ENCODE measurements at places on chromosomes 12 and 14.

DNA sequence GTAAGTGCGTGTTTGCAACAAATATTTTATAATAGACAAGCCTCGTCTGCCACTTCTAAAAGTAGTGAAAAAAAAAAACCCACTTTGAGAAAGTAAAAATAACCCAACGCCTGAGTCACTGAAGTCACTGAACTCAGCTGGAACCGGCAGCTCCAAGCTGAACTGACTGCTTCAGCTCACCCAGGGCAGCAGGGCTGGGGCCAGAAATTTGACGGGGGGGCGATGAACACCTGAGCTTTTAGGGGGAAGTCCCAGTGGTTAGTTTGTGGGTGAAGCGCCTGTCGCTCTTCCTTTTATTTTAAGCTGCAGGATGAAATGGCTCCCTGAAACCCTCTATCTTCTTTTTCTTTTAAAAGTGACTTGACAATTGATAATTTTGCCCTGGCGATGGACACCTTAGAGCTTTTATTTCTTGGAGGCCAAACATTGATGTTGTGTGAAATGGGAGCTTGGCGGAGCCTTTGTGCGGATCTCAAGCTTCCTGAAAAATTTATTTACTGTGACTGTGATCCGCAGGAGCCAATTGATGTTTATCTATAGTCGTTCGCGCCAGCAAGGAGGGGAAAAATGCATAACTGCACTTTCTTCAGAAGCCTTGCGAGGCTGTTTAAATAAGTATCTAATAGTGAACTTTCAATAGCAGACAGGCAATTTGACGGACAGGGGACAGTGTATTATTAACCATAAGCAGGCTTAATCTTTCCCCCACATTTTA is 173.2 kb upstream of the MYL2 start:
- peak; percentile 20 for DNase-seq

GRCh38 chr12:31386364-31386777 is 60.4 kb upstream of the SINHCAF start:
- no peak for DNase-seq

DNA sequence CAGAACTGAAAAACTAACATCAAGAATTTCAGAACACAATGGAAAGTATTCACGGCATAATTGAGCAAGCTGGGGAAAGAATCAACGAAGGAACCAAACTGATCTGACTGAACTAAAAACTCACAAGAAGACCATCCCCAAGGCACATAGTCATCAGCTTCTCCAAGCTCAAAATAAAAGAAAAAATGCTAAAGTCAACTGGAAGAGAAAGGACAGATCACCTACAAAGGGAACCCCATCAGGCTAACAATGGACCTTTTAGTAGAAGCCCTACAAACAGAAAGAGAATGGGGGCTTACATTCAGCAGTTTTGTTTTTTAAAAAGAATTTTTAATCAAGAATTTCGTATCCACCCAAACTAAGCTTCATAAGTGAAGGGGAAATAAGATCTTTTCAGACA is 11.7 kb downstream of the TAS2R50 start:
- no peak for DNase-seq

DNA sequence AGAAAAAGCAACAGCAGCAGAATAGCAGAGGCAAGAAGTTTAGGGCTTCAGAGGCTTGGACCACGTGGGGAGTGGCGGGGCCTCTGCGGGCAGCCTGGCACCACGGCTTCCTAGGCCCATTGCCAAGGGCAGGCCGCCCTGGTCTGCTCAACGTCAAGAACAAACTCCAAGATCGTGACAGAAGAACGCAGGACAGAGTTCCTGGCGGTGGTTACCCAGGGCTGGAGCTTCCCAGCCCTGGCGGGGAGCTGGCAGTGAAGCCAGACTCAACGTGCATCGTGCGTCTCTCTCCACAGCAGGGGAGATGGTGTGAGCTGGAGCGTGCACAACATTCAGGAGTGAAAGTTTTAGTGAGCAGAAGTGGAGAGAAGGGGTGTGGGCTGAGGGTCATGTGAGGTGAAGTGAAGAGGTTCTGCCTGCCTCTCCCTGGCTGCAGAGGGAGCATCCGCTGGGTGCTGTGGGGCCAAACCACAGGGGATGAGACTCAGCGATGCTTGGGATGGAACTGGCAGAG is 13.9 kb upstream of the CACNA2D4 start:
- no peak for DNase-seq

- no peak for DNase-seq
Measured at GRCh38 chr12:132320767-132321211, 8.6 kb downstream of the GALNT9 start.

GRCh38 chr12:106113446-106113823 is 25.3 kb downstream of the NUAK1 start:
- DNase-seq, result no peak

DNA sequence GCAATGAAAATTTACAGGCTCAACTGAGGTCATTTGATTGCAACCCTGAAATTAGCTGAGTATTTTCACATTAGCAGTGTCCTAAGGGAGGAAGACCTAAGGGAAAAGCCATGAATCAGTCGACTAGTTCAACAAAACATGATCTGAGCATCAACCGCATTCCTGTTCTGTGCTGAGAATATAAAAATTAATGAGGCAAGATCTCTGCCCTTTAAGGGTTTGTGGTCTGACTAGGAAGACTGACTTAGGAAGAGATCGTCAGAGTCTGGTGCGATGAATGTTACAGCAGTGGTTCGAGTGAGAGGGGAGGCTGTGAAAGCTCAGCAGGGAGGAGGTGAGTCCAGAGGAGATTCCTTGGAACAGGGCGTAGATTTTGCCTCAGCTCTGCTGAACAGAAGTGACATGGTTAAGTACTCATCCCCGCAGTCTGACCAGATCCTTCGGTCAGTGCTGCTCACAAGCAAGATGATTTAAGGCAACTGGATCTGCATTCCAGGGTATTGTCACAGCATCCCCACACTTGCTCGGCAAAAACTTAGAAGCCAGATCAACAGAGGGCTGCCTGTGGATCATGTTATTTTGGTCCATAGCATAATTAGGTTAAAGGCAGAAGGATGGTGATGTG is 49.6 kb downstream of the BMAL2 start:
- no peak for DNase-seq

DNA sequence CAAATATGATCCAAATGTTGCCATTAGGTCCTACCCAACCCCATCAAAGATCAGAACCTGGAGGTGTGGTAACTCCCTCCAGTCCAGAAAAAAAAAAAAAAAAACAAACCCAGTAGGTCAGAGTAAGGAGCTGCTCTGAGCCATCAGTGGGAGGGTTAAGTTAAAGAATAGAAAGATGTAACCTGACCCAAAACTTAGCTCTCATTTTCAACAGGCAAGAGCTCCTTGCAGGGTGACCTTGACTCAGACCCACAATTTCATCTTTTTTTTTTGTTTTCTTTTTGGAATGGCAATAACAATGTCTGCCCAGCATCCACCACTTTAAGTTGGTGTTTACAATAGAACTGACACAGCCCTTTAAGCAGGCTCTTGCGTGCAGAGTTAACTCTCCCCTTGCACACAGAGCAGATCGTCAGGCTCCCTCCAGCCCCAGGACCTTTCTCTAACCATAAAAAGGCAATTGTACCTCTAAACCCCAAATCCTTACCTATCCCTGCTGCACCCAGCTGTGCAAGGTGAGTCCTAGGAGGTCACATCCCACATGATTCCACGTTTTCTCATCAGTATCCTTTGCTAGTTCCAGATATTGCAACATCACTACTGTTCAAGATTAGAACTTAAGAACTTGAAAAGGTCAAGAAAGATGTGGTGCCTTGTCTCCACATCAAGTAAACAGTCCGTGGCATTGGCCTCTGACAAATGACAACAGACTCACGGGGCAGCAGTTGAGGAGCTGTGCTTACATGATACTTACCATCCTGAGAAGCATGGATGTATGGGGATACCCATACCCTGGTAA is 178.6 kb upstream of the EEA1 start:
- no peak for DNase-seq

DNA sequence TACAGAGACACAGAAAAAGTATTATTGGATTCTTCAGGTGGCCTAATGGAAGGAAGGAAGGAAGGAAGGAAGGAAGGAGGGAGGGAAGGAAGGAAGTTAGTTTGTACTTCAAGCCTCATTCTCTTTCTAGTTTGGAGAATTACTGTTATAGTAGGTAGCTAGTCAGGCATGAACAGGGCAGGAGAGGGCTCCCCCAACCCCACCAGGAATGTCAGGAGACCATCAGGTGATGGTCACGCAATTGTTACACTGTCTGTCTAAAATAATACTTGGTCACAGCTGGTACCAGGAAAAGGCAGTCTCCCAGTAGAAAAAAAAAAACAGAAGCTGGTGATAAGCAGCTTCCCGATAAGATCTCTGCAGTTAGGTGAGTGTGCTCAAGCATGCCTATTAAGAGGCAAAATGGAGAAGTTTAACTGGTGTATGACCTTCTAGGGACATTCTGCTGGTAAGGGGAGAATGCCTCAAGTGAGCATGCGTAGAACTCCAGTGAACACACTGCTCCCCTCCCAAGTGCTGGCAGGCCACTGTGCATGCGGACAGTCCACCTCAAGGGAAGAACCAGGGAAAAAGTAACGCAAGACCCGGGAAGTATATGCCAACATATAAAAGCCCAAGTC is 358.4 kb upstream of the SOX5 start:
- DNase-seq, result no peak

- DNase-seq, result no peak
Measured at GRCh38 chr14:49982082-49982481, 89.2 kb downstream of the ARF6 start.

- DNase-seq, result no peak
Measured at GRCh38 chr12:124745465-124745890, 118.2 kb downstream of the SCARB1 start.

- no peak for DNase-seq
Measured at GRCh38 chr12:12081836-12082497, 11.2 kb downstream of the BCL2L14 start.

DNA sequence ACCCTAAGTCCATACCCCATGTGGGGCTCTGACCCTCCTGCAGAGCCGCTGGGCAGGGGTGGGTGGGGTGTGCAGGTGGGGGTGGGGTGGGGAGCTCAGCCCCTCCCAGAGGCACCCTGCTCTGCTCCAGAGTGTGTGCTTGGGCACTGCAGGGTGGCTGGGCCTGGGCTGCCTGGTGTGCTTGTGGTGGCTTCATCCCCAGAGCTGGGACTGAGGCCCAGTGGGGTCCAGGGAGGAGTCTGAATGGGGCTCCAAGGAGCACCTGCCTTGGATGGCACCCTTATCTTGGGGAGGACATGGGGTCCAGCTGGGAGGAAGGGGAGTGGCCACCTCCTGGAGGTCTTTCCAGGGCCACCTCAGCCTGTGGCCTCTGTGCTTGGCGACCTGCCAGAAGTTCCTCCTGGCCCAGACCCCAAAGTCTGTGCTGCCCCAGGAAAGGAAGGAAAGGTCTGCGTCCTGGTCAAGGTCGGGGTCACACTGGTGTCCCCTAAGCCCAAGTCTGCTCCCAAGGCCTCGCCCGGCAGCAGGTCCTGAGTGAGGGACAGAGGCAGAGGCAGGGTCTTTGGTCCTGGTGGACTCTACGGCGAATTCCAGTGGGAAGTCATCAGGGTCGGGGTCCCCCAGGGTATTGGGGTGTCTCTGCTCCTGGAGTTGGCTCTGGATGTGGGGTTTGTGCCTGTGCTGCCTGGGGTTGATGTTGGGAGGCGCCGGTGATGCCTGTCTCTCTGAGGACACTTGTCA is 373.4 kb downstream of the TMEM121 start:
- DNase-seq, result no peak

DNA sequence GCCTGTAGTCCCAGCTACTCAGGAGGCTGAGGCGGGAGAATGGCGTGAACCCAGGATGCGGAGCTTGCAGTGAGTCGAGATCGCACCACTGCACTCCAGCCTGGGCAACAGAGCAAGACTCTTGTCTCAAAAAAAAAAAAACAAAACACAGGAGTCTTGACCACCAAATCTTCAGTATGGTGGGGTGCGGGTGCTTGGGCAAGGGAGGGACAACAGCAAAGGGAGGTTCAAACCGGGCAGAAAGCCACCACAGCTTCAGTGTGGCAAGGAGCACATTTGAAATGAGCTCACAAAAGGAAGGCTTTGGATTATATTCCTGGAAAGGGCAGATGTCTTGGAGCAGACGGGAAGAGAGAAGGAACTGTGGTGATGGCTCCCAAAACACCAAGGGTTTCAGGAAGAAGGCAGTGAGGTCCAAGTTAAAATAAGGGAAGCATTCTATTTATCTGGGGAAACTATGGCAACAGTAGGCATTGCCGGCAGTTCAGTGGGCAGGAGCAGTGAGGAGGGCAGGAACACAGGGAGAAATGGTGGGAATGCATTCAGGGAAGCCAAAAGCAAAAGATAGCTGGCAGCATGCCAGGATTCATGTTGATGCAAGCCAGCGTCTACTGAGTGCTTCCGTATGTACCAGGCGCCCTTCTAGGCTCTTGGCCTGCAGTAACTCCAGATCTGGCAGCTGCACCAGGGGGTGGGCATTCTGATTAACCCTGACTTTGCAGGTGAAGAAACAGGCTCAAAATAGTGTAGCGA is 51.0 kb upstream of the SRSF5 start:
- DNase-seq, result no peak

DNA sequence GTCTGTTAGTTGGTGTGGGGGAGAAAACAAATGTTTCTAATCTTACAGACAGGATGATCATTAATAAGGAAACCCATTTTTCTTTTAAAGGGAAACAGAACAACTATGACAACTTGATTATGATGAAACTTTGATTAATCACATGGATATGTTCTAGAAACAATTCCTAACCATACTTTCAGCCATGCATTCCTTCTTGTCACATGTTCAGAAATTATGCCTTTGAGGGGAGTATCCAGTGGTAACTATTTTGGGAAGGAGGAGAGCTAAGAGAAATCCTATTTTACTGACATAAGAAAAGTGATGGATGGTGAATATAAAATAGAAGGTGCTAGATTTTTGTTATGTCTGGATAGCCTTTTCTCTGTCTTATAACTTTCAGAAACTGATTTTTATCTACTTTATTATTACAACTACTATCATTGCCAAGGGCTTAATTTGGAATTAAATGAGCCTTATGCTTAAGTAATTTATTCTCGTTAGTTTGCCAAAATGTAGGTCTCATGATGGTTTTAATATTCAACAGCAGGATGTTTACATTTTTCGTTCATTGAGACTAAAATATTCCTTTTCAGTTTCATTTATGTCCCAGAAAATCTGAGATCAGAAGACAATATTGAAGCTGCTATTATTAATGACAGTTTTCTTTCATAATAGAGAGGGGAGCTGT is 200.1 kb downstream of the TMTC2 start:
- DNase-seq, result no peak

GRCh38 chr12:1531153-1531653 is 63.2 kb downstream of the FBXL14 start:
- DNase-seq, result peak; percentile 48

- DNase-seq, result no peak
Measured at GRCh38 chr14:67413806-67414769, 2.1 kb upstream of the PLEK2 start.

DNA sequence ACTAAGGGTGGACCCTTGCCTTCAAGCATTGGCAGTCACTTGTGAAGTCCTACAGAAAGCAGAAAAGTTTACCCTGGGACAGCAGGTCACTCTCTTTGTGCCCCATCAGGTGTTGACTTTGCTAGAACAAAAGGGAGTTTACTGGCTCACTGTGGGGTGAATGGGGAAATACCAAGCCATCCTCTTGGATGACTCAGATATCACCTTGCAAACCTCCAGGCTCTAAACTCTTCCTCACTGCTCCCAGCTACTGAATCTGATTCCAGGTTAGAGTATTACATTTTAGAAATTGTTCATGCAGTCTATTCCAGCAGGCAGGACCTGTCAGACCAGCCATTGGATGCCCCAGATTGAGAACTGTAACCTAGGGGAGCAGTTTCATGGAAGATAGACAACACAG is 7.3 kb upstream of the EDDM3B start:
- no peak for DNase-seq

GRCh38 chr14:69313176-69313575 is 53.2 kb downstream of the GALNT16 start:
- no peak for DNase-seq

GRCh38 chr14:42569227-42569626 is 962.6 kb downstream of the LRFN5 start:
- no peak for DNase-seq

- DNase-seq, result no peak
Measured at GRCh38 chr14:35215110-35215813, 76.9 kb upstream of the PSMA6 start.
